Stimulated activated CD4-positive, alpha-beta T cell treated with anti-CD3 and anti-CD28 coated beads, TNF-alpha, amount 100 ng/mL, for 1 hour (primary cell): ENCODE measurements at places on chromosomes 6 and 20.

- DNase-seq: no peak
Observed at GRCh38 chr20:2741463-2741862, 48.9 kb downstream of the EBF4 start.

DNA sequence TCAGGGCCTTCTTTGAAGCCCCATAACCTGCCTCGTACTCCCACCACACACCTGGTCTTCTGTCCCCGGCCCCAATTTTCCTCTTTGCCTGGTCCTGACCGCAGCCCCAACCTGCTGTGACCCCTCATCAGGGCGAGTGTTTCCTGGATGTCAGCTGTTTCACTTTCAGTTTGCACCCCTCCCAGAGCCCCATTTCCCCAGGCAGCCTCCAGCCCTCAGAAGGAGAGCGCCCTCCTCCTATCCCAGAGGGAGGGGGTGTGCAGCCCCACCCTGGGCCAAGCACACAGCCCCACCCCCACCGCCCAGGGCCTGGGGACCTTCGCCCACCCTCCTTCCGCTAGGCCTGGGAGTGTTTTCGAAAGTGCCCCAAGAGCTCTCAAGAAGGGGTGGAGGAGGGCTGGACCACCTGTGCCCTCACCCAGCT is 1.5 kb downstream of the BAK1 start:
- DNase-seq: no peak

DNA sequence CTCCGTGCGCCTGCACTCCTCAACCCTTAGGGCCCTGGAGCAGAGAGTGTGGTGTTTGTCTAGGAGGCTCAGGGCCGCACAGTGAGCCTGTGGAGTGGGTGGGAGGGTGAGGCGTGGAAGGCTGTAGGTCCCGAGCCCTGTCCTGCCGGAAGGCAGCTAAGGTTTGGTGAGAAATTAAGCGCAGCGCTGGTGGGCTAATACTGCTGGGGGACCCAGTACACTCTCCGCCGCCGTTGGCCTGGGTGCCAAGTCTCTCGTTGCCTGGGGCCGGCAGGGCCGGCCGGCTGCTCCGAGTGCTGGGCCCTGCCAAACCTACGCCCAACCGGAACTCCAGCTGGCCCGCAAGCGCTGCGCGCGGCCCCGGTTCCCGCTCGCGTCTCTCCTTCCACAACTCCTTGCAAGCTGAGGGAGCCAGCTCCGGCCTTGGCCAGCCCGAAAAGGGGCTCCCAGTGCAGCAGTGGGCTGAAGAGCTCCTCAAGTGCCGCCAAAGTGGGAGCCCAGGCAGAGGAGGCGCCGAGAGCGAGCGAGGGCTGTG is 40.4 kb upstream of the MCUR1 start:
- no peak for DNase-seq

GRCh38 chr20:17644451-17644850 is 37.6 kb downstream of the RRBP1 start:
- DNase-seq: no peak

- DNase-seq: peak; percentile 44
Observed at GRCh38 chr6:34182751-34183531, 37.1 kb upstream of the GRM4 start.

- DNase-seq: no peak
Observed at GRCh38 chr6:148599967-148600426, 146.8 kb upstream of the UST start.

GRCh38 chr20:3227506-3227905 is 11.5 kb downstream of the SLC4A11 start:
- DNase-seq: no peak

DNA sequence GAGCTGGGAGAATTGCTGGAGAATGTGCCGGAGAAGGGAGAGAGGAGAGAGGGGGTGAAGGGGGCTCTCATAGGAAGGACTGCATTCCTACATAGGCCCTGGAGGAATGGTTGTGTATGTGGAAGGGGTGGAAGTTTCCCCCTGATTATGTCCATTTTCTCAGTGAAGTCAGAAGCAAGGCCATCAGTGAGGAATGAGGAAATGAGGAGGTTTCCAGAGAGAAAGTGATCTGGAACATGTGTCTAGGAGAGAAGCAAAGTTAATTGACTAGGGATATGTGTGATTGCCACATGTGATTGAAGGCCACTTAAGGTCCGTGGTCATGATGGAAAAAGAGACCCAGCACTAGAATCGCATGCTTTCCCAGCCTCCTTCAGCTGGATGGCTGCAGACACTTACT is 42.3 kb downstream of the TBPL1 start:
- no peak for DNase-seq

- DNase-seq: no peak
Observed at GRCh38 chr20:13790708-13791107, 5.9 kb downstream of the NDUFAF5 start.

GRCh38 chr6:139538366-139538765 is 163.9 kb upstream of the CITED2 start:
- DNase-seq: no peak

GRCh38 chr6:125294925-125295324 is 6.8 kb downstream of the HDDC2 start:
- DNase-seq: no peak

GRCh38 chr20:13418263-13419229 is 197.5 kb downstream of the ISM1 start:
- DNase-seq: no peak

DNA sequence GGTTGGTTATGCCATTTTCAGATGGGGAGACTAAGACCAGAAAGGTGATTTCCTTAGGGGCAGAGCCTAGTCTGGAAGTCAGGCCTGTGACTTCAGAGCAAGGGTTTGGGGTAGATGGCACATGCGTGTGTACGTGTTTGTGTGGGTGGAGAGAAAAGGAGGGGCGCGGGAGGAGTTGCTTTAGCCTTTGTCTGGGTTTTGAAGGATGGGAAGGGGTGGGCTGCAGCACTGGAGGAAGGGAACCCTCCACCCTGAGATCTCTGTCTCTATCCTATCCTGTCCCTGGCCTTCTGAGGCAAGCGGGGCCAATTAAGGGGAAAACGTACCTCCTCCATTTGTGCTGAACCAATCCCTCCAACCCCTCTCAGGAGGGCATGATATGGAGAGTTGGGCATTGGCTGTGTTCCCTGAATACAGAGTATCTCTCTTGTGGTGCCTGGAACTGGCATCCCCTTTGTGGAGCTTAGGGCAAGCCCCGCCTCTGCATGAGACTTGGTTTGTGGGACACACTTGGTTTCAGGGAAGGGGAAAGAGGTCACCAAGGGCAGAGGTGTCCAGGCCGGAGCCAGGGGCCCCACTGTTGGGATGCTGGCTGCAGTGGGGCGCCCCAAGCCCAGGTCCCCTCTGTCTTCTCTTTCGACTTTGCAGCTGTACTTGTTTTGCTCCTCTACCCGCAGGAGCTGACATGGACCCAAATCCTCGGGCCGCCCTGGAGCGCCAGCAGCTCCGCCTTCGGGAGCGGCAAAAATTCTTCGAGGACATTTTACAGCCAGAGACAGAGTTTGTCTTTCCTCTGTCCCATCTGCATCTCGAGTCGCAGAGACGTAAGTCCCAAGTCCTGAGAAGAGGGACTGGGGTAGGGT is at the start of gene DBNDD2:
TSS of gene DBNDD2 (plus strand) at position 507 of the 863 bp plus-strand sequence. CDS start at position 686, 179 bp downstream.
- no peak for DNase-seq

- DNase-seq: no peak
Observed at GRCh38 chr20:12748359-12748994, 260.3 kb upstream of the SPTLC3 start.
